ENCODE measurements at places on chromosomes 6 and 20.

DNA sequence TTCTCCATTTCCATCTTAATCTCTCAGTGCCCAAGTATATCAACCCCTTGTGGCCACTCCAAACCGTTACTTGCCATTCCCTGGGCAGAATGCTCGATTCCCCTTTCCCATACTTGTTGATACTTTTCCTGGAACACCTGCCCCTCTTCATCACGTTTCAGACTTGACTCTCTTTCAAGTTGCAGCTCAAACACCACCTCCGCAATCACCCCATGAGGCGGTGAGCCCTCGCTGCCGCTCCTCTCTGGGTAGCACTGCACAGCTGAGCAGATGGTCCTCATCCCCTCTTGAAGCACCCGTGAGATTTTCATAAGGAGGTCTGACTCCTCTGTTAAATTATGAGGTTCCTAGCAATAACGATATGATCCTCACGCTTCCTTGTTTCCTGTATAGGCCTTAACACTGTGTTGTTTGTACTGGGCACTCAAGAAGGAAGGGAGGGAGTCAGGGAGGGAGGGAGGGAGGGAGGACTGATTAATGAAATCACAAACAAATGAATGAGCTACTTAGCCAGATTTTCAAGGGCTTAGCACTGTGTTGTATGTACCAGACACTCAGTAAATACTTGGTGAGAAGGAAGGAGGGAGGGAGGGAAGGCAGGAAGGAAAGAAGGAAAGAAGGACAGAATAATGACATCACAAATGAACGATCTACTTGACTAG is 8.0 kb upstream of the UQCC2 start:
- DNase-seq: no peak

DNA sequence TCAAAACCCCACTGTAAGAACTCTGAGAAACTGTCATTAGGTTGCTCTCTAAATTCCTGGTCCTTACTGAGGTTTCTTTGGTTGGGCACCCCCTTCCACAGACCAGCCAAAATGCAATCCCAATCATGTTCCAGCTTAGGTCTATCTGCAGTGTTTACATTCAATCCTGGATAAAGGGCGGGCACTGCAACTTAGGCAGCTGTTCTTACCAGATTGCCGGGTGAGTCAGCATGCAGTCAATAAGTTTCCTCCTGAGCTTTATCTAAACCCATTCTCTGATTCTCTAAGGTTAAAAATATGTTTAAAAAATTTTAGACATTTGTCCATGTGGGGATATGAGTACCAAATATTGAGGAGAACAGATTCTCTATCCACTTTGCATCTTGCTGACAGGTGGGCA is 197.8 kb downstream of the HAO1 start:
- no peak for DNase-seq

GRCh38 chr6:11265932-11266331 is 33.5 kb upstream of the NEDD9 start:
- DNase-seq: no peak

- DNase-seq: peak; percentile 87
Measured at GRCh38 chr6:15244620-15245360, 1.1 kb upstream of the JARID2 start.

- DNase-seq: no peak
Measured at GRCh38 chr20:10131732-10132345, 86.8 kb upstream of the SNAP25 start.

DNA sequence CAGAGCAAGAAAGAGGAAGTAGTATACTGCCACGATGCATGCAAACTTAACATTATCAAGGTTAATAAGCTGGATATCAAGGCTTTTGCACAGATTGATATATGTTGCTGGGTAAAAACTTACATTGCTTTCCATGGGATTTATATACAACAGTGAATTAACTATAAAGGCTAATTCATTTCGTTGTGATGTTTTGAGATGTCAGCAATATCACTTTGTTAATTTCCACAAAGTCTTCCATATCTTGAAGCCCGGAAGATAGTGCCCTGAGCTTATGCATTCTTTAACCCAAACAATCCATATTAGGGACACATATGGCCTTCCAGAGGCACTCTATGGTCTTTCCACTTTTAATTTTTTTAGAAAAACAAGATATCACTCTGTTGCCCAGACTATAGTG is 603.5 kb downstream of the MAFB start:
- no peak for DNase-seq

DNA sequence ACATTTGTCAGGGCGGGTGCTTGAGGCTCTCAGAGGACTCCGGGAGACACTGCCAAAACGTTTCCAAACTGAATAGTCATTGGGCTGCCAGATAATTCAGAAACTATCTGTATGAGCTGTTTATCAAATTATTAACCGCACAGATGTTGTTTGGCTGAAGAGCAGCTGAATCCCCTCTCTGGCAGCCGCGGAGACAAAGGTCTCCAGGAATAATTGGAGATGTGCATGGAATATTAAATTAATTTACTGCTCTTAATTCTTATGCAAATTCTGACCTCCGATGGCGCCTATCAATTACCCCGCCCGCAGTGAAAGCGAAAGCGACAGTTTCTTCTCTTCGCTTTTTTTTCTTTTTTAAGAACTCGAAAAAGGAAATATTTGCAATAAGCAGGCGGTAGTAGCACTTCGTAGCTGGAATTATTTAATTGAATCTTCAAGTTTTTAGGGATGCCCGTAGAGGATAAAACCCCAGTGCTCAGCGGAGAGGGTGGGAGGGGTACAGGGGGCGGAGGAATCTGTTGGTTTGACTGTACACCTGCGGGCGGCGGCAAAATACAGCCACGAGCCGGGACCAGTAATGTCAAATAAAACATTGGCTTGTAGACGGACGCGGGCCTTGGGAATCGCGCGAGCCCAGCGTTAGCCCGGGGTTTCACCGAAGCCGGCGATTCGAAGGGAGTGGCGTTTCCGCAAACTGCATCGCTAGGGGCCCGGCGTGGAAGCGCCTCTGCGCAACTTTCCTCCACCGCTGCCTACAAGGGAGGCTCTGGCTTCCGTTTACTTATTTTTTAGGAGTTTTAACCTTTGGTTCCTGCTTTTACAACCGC is 6.2 kb downstream of the LINC00237 start:
- peak; percentile 56 for DNase-seq

All from small intestine (tissue), 16 donors.